Nucleus accumbens (tissue), 56 donors: ENCODE measurements at places on chromosomes 7 and 10.
A peak's percentile ranks its signal among the peaks of the same experiment; 100 is the strongest.

GRCh38 chr7:112124061-112124766 lies 82.0 kb downstream of the DOCK4 start:
- no peak for DNase-seq

DNA sequence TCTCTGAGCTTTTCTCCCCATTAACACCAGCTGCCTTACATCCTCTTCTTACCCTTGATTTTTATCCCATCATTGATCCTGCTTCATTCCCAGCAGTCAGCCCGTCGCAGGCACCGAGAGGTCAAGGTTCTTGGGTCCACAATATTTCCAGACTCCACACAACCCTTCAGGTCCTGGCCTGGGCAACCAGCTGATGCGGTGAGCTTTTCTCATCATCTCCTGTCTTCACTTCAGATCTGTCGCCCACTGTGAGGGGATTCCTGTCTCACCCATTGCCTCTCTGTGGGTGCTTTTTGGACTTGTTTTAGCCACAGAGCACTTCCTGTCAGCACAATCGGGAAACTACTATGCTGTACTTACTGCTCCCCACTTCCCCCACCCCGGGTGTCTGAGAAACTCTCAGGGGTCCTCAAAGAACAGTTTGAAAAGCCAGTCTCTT lies 8.4 kb upstream of the PVRIG start:
- no peak for DNase-seq

DNA sequence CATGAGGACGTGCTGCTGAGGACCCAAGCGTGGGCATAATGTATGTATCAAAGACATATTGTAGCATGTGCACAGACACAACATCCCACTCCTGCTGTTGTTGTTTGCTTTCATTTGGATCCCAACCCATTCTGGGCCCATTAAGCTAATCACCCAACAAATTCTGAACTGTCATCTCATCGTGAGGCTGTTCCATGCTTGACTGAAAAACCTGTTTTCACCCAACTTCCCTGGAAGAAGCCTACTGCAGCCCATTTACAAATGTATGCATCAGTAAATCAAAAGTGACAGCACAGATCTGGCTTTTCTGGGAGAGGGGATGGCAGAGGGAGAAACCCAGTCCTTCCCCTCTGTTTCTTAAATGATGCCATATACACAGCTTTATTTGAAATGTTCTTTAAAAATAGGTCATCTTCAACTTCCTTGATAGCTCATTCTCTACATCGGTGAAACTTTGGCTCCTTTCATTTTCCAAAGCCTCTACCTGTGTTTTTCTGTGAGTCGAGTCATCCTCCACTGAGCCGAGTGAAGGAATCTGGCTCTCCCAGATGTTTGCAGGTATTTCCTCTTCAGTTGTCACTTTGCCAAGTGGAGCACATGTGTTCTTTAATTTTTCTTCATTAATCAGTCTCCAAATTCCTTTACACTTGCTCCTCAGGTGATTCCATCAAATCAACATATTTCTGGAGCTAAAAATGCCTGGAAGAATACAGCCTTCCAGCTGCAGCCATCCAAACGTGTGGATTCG lies 151.8 kb downstream of the CHN2 start:
- DNase-seq = no peak

- no peak for DNase-seq
Observed at GRCh38 chr7:30682212-30683083, at the start of gene CRHR2. Gene CRHR2, minus strand, starts transcription at chr7:30682456. Its CDS starts 176 bp downstream, at chr7:30682280.

GRCh38 chr7:92881091-92881485 lies 44.7 kb upstream of the CDK6 start:
- DNase-seq = no peak

DNA sequence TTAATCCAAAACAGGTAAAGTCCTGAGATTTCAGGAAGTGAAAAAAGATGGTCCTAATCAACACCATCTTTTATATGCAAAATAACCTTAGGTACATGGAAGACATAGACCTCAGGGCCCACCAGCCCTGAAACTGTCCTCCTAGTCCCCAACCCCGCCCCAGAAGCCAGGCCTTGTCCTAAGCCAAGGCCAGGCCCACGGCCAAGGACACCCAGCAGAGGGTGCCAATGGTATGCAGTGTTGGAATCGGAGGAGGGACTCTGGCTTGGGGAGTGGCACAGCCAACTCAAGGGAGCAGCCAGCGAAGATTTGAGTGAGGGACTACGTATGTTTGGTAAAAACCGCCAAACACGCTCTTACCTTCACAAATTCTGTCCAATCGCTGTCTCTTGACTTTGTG lies 96.7 kb downstream of the ZRANB1 start:
- no peak for DNase-seq

DNA sequence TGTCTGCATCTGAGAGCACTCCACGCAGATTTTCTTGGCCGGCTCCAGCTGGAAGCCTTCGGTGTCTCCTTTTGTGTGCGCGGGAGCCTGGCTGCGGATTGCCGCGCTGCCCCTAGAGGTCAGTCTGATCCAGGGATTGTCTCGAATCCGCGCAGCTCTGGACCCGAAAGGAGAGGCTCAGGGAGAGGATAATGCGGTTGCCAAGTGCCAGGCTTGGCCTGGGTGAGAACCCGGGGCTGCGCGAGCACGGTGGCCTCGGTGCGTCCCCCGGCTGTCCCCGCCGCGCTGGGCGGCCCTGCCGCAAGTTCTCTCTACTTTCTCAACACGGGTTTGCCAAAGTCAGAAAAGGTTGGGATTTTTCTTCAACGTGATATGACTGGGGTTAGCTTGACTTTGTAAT lies 140.9 kb downstream of the ADCYAP1R1 start:
- DNase-seq = peak; percentile 53

- no peak for DNase-seq
Observed at GRCh38 chr7:107953265-107953923, 49.6 kb downstream of the LAMB1 start.

DNA sequence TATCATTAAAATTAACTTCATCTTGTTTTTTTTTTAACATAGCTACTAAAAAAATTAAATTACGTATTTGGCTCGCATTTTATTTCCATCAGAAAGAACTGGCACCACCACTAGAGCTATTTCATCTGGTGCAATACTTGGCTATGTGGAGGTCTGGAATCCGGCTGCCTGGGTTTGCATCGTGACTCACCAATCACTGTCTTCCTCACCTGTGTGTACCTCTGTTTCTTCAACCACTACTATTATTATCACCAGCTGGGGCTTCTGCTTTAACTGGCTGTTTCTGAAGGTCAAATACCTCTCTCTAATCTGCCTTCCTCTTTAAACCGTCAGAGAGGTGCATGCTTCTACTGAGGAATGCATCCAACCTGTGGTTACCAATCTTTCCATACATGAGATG lies 6.5 kb downstream of the WDR91 start:
- DNase-seq = no peak

DNA sequence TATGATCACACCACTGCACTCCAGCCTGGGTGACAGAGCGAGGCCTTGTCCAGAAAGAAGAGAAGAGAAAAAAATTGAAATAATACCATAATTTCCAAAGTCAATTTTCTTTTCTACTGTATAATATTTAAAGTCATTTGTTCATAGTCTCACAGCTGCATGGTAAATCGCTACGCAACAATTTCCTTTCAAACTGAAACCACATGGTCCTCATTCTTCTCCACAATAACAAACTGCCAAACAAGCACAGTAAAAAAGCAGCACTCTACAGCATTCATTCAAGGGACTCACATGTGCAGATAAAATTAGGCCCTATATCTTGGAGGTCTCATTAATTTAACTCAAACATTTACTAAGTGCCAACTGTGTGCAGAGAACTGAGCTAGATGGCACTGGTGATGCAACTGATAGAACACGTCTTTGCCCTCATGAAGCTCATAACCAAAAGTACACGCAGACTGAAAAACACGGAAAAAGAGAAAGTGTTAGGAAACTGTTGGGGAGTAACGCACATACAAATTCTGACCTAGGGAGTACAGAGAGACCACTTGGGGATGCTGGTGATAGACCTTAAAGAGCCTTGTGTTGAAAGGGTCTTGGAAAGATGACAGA lies 68.4 kb upstream of the SRRM3 start:
- DNase-seq = no peak

- no peak for DNase-seq
Observed at GRCh38 chr7:1232623-1233332, at the start of gene UNCX. Gene UNCX, plus strand, starts transcription at chr7:1232872. Its CDS starts 146 bp downstream, at chr7:1233018.

DNA sequence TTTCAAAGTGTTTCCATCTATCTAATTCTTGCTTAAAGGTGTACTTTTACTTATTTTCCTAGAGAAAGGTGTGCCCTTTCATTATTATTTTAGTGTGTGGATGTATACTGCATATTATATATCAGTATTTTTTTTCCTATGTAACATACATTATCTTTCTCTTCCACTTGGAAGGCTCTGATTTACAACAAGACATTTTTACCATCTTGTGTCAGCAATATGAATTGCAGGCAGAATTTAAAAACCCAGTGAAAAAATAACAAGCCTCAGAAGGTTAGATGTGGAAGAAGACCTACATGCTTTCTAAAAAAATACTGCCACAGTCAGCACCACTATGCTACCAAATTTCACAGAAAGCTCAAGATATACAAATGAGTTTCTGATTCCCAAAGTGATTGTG lies 327.7 kb upstream of the STEAP1 start:
- DNase-seq = no peak

- DNase-seq = no peak
Observed at GRCh38 chr10:2786251-2786650, 281.1 kb upstream of the PFKP start.

GRCh38 chr10:51501396-51501795 lies 198.0 kb downstream of the CSTF2T start:
- DNase-seq = no peak

DNA sequence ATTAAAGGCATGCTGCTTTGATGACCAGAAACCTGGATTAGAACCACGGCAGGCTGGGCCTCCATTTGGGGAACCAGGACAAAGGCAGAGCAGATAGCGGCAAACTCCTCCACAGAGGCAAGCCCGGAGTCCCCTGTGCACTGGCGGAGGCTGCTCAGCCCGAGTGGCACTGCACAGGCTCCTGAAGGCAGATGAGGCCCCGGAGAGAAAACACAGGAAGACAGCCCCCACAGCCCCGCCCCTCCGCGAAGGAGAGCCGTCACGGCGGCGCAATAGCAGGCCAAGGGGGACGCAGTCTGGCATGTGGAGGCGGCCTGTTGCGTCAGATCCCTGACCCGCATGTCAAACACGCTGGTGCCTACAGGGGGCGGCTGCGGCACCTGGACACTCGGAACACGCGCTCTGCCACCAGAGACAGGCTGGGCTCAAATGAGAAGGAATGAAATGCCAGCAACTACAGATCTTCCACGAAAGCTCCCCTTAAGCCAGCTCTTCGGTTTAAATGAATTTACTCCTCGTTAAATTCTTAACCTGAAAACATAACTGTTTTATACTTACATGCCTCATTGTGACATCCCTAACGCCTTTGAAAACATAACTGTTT lies 128.5 kb downstream of the MAD1L1 start:
- peak; percentile 77 for DNase-seq

DNA sequence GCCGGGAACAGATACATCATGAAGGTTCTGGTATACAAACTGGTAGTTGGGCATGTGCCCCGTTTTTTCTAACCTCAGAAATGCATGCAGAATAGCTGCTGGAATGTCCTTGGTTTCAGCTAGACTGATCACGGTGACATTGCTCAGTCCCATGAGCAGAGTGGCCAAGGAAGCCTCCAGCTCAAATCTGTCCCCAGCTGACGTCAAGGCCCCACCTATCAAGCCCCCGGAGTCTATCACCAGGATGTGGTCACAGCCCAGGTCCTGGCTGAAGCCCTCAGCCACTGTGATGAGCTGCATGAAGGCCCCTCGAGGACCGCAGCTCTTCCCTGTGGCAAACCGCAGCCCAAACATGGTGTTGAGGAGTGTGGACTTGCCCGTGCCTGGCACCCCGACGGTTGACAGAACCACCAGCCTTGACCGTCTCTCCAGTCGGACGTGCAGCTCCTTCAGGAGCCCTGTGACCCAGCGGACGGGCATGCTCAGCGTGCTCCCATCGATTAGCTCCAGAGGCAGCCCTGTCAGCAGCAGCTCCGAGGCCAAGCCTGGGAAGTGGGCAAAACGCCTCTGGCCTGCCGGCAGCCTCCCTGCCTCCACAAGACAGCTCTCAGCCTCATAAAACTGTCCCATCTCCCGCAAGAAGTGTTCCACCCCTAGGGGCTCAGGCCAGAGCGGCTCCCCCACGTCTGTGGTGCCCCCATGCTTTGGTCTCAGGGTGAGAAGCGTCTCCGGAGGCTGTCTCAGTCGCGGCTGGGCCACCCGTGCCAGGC lies 7.8 kb upstream of the MRPS24 start:
- no peak for DNase-seq

DNA sequence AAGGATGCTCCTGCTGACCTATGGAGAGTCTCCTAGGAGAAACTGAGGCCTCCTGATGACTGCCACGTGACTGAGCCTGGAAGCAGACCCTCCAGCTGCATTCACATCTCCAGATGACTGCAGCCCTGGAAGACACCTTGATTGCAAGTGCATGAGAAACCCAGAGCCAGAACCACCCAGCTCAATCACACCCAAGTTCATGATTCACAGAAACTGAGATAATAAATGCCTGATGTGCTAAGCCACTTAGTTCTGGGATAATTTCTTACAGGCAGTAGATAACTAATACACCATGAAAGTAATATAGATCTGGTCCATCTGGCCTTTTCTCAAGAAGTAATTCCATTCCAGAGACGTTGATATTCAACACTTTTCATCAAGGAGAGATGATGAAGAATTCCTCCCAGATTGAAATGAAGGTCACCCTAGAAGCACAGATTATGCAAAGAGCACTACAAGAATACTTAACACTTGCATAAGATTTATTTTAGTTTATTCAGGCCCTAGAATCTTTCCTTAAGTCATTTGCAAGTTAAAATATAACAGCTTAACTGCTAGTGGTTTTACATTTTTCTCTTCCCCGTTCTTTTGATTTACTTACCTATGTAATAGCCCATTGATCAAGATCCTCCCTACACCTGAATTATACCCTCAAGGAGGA lies 208.2 kb upstream of the INHBA start:
- DNase-seq = no peak

DNA sequence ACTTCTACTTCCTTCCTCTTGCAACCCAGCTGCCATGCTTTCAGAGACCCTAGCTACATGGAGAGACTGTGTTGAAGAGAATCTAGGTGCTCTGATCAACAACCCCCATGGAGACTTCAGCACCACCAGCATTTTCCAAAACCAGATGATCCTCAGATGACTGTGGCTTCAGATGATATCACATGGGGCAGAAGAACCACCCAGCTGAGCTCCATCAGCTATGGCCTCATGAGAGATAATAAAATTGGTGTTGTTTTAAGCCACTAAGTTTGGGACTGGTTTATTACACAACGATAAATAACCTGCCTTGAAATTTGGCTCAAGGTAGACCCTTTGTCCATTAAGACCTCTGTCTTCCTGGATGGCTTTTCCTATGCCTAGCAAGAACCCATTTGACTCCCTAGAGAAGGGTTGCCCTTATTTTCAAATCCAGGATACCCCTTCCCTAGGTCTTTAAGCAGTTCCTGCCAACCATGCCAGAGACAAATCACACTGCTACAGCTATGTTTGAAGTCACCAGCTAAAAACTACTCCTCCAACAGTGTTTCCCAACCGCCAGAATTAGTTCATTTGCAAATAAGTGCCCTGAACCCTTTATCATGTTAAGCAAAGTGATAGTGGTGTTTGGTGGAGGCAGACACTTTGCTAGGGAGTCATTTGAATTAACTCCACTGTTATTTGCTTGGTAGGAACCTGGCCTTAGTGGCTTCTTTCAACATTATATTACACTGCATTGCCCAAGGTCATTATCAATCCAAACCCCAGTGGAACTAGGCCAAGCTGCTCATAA lies 136.9 kb upstream of the PALS2 start:
- DNase-seq = no peak

- DNase-seq = no peak
Observed at GRCh38 chr7:17319164-17320101, 21.0 kb downstream of the AHR start.
